ENCODE measurements at places on chromosomes 12 and 14.

DNA sequence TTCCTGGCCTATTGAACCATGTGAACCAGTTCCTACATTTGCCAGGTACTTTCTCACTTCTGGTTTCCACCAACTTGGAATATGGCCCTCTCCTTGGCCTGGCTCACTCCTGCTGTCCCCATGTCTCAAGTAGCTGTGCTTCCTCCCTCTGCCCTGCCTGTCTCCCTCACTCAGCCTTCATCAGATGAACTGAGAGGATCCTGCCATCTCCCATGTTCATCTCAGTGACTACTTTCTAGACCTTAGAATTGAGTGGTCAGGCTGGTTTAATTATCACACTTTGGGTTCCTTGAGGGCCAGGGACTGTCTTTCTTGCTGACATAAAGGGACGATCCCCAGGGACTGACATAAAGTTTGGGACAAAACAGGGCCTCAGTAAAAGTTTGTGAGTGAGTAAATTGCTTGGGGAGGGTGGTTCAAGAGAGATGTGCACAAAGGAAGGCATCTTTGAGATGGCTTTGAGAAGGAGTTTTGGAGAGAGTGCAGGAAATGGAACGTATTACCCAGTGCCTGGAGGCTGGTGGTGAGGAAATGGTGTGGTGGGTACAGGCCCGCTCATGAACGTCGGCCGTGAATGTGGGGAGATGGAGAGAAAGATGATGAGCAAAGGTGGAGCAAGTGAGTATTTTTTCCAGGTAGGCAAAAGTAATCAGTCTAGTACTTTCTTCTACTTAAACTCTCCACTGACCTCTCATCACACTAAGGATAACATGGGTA is 20.8 kb downstream of the DYRK2 start:
- no peak for ATAC-seq

DNA sequence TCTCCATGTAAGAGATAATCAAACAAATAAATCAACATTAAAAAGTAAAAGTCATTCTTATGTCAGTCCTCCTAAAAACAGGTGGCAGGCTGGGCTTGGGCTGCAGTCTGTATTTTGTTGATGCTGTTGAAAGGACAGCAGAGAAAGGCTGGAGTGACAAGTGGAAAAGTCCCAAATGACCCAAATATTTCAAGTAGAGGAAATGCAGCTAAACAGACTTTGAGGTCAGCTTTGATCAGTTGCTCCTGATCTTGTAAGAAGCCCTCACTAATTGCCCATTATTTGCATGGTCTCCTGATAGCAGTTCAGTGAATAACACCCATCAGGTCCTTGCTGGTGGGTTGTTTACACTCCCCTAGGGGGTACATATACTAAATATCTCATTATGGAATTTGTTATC is 24.9 kb downstream of the TBX3 start:
- ATAC-seq = no peak

GRCh38 chr14:104326848-104327247 is 188.5 kb downstream of the KIF26A start:
- ATAC-seq = no peak

DNA sequence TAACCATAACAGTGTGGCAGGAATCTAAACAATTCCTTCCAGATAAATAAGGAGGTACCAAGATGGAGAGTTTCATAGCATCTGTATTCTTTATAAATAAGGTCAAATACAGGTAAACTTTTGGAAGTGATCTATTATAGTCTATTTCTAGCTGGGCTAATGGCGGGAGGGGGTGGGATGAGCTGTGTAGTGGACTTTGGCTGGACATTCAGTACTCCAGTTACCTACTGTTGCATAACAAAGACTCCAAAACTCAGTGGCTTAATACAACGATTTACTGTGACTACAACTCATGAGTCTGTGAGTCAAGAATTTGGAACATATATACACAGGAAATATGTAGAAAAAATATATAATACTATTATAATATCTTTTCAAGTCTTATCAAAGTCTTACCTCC is 496.1 kb downstream of the BCL11B start:
- no peak for ATAC-seq
